HEK293T (cell line): ENCODE measurements at places on chromosomes 16 and 17.

DNA sequence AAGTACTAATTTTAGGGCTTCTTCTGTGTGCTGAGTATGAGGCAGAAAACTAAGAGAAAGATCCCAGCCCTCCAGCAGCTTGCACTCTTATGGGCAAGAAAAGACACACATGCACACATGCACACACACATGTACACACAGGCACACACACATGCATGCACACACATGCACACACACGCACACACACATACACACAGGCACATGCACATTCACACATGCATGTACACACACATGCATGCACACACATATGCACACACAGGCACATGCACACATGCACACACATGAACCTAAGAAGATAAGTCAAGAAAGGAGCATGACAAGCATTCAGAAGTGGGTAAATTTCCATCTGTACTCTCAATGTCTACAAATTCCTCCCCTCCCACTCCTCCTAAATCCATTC lies 130.2 kb downstream of the IRX3 start:
- DNase-seq = no peak

GRCh38 chr17:60604686-60605334 lies 4.8 kb downstream of the PPM1D start:
- no peak for DNase-seq

- peak; percentile 41 for DNase-seq
Measured at GRCh38 chr17:78925662-78926555, 722 bp upstream of the TIMP2 start.

DNA sequence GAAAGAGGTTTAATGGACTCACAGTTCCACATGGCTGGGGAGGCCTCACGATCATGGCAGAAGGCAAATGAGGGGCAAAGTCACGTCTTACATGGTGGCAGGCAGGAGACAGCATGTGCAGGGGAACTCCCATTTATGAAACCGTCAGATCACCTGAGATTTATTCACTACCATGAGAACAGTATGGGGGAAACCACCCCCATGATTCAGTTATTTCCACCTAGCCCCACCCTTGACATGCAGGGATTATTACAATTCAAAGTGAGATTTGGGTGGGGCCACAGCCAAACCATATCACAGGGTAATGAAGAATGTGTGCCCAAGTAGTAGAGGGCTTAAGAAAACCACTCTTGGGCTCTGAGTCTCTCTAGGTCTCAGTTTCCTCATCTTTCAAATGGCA lies 85.1 kb downstream of the PRKCB start:
- no peak for DNase-seq

DNA sequence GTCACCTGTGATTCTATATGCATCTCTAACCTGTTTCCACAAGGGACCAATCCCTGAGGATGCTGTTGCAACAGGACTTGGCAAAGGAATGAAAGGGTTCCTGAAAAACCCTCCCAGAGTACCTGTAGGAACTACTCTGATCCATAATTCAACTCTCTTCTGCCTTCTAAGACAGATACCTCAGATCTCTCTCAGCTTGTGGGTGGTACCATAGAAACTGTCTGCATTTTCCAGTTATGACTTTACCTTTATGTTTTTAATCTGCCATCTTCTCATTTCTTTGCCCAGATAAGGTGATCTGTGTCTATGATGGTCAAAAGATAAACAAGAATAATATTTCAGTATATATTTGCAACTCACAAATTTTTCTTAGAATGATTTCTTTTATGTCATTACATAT lies 65.1 kb downstream of the TMC6 start:
- DNase-seq = no peak

GRCh38 chr16:57341441-57342303 lies 16.9 kb upstream of the CCL22 start:
- DNase-seq = no peak

DNA sequence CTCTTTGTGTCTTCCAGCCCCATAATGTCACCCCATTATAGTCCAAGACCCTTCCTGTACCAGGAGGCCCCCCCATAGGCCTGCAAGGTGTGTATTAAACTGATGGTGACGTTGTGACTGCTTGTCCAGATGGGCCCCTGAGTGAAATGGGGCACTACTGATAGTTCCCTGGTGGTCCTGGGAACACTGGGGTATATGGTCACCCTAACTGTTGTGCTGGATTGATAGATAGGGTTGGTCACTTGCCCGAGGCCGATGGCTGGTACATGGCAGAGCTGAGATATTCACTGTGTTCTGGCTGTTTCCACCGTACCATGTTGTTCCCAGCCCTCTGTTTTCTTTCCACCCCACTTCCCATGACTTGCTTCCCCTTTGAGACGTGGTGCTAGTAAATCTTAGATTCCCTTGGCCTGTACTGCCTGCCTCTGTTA lies 4.3 kb downstream of the CNP start:
- DNase-seq = no peak

GRCh38 chr17:1315891-1316403 lies 36.5 kb downstream of the TRARG1 start:
- DNase-seq = peak; percentile 72

DNA sequence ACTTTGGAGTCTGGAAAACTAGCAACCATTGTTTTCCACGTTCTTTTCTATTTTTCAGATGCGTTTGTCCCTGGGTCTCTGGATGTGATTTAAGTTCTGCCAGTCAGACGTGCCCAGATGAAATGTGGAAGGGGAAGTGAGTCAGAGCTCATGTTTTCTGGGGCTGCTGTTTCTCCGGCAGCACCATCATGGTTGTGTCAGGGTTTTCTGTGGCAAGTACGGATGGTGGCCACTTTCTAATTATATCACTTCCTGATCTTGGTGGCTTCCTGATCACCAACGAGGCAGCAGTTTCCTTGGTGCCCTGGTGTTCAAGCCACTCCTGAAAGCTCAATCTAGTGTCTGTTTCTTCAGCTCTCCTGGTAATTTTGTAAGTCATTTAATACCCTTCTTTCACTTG lies 31.4 kb upstream of the PMFBP1 start:
- DNase-seq = no peak

- DNase-seq = peak; percentile 52
Measured at GRCh38 chr16:56600398-56600999, 7.9 kb upstream of the MT2A start.

- no peak for DNase-seq
Measured at GRCh38 chr16:84820305-84820684, 510 bp downstream of the CRISPLD2 start.

- no peak for DNase-seq
Measured at GRCh38 chr17:33014751-33015150, 23.1 kb downstream of the SPACA3 start.

DNA sequence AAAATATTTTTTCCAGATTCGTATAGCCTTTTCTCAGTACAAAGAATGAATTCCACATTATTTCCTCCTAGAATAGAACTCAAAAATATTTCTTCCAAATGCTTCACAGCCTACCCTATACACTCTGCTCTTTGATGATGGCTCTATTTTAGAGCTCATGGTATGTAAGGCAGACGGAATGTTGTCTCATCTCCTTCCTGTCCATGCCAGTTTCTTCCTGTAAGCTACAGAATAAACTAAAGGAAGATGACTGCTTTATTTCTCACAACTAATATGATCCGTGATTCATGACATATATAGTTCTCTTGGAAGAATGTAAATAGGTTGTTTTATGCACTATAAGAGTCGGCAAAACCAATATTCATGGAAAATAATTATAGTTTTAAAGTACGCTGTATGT lies 723.1 kb downstream of the CDH11 start:
- DNase-seq = no peak

DNA sequence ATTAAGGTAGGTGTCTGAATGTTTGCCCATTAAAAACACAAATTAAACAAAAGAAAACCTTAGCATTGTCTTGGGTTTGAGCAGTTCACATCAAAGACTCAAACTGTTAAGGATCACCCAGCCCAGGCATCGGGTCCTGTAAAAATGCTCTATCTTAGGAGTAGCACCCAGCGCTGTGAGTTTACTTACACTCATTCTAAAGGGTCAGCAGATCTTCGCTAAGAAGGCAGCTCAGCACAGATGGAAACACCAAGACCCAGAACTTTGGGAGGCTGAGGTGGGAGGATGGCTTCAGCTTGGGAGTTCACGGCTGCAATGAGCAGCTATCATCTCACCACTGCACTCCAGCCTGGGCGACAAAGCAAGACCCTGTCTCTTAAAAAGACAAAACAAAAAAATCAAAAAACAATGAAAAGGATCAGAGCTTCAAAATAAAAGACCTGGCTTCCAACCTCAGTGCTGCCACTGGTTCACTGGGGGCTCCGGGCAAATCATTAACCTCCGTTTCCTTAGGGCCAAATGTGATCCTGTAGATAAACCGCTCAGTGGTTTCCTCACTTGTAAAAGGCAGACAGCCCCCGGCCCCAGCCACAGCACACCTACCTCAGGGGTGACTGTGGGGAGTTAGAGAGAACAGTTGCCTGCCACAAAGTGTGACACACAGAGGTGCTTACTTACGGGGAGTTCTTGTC lies 11.1 kb downstream of the COG1 start:
- no peak for DNase-seq

DNA sequence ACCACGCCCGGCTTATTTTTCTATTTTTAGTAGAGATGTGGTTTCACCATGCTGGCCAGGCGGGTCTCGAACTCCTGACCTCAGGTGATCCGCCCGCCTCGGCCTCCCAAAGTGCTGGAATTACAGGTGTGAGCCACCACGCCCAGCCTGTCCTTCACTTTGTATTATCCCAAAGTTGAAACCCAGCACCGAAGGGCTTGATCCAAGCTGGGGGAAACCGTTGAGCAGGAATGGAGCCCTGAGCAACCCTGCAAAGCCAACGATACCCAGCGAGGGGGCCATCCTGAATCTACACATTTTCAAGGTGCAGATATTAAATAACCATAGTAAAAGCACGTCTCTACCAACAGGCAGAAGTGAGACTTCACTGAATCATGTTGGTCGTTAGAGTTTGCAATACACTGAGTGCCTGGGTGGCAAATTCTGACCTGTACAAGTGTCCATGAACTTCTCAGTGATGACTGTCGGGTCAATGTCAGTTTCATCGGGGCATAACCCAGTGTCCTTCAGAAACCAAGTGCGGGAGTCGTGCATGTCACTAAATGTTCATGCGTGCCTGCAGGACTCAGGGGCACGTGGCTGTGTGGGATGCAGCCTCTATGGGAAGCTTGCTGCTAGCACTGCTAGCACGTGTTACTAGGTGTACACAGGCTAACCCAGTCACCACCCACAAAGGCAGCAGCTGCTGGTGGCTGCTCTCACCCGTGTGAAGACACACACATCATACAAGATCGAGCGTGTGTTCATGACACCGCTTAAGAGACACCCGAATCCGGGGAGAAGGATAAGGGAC lies 10.5 kb upstream of the RBFOX3 start:
- DNase-seq = no peak

- no peak for DNase-seq
Measured at GRCh38 chr17:7562208-7562605, 488 bp downstream of the SENP3 start.

- DNase-seq = no peak
Measured at GRCh38 chr17:68344701-68345136, 53.4 kb downstream of the ARSG start.

GRCh38 chr17:81241648-81242420 lies 2.7 kb downstream of the NDUFAF8 start:
- DNase-seq = peak; percentile 78

DNA sequence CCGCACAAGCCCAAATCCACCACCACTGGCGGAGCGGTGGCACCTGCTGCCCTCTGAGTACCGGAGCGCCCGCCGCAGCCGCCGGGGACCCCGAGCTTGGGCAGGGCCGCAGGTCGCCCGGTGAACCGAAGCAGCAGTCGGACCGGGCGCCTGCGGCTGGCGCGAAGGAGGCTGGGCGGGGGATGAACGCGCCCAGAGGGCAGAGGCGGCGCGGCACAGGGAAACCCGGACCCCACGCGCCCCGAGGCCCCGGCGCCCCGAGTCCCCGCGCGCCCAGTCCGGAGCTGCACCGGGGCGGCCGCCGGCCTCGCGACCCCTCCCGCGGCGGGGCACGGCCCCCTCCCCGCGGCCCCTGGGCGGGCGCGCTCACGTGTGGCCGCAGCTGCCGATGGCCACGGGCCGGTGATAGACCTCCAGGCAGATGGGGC lies 393 bp downstream of the RNF166 start:
- DNase-seq = peak; percentile 51

GRCh38 chr17:66884931-66885330 lies 50.0 kb downstream of the CACNG5 start:
- DNase-seq = no peak

DNA sequence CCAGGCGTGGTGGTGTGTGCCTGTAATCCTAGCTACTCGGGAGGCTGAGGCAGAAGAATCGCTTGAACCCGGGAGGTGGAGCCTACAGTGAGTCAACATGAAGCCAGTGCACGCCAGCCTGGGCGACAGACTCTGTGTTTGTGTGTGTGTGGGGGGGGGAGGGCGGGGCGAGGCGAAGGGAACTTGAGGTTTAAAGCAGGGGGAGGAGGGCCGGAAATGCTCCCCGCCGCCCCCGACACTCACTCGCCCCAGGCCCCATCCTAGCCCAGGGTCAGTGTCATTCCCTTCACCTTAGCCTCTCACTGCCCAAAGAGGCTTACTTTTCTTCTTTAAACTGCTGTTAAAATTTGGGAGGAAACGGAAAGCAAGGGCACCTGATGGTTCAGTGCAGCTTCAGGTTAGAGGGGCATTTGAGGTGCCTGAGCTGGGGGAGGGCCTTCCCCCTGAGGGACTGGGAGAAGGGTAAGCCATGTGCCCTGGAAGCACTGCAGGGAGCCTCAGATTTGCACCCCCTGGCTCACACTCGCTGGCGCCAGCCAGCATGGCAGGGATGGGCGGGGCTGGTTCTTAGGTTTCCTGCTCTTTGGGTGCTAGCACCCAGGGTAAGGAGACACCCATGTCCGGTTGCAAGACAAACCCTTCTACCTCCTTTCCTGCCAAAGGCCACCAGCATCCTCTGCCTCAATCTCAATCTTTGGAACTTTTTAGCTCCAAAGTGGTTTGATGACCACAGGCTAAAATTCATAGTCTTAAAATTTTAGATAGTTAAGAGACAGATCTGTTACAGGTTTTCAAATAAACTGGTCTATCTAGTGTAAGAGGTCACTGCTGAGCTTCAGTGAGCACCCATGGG lies 2.2 kb upstream of the LIMD2 start:
- no peak for DNase-seq

GRCh38 chr16:82684256-82684655 lies 57.5 kb downstream of the CDH13 start:
- no peak for DNase-seq

GRCh38 chr17:52789829-52790228 lies 631.3 kb upstream of the CA10 start:
- DNase-seq = no peak

- no peak for DNase-seq
Measured at GRCh38 chr17:81313776-81314397, 18.8 kb upstream of the SLC38A10 start.

- DNase-seq = peak; percentile 73
Measured at GRCh38 chr17:74442670-74443515, 11.0 kb downstream of the GPRC5C start.

GRCh38 chr17:70137451-70138230 lies 31.7 kb upstream of the KCNJ2 start:
- DNase-seq = peak; percentile 37
